ENCODE measurements at places on chromosomes 11 and 22. TPM values are rescaled to one million over a fixed set of nuclear protein-coding genes. Genes with fewer than 3 reads are reported as not detected.

- DNase-seq, result no peak
Observed at GRCh38 chr22:29382580-29383302, 5.6 kb downstream of the AP1B1 start.

DNA sequence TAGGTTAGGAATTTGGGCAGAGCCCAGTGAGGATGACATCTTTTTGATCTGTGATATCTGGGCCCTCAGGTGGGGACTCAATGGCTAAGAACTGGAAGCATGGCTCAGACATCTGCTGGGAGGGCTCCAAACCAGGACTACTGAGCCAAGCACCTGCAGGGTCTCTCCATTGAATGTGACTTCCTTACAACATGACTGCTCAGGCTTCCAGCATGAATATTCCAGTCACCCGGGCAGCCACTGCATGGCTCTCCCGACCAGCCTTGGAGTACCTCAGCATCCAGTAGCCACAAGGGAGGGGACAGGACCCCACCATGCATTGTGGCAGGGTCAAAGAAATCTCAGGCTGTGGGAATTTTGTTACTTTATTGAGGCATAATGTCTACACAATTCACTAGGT is 8.6 kb downstream of the CDC45 start:
- DNase-seq, result no peak

- DNase-seq, result no peak
Observed at GRCh38 chr11:75342231-75342918, 9.1 kb downstream of the ARRB1 start.

OR8G5 gene
- total RNA-seq, result not detected

DNA sequence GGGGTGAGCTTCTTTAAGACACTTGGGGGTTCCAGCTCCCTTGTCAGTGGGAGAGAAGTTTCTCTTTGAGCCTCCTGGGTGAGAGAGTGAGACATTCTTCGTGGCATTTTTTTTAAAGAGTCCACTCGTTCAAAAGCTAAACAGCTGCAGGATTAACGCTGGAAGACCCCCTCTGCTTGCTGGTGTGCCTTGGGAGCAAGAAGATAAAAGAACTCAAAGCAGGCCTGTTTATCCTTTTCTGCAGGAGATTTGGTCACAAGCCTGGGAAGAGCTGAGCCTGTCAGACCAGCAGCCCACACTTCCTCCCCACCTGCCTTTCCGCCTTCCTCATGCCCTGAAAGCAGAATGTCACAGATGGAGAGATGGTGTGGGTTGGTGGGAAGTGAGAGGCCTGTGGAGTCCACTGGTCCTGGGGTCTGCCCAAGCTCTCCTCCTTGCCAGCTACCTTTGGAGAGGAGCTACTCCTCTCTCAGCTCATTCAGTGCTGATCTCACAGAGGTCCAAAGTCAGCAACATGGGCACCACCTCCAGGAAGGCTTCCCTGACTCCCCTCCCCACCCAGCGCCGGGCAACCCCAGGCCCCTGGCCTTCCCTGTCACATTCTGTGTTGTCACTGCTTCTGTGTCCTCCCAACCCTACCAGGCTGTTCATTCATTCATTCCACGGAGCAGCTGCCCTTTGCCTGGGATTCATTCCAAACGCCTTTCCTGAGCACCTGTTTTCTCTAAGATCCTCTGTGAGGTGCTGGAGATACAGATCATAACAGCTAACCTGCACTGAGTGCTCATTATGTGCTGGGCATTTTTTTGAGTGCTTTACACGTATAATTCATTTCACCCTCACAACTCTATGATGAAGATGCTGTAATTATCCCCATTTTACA is 6.7 kb downstream of the GDPD5 start:
- DNase-seq, result no peak

SLC43A1 gene
- total RNA-seq, result 2.8 TPM
